ENCODE measurements at places on chromosomes 5 and 9.

DNA sequence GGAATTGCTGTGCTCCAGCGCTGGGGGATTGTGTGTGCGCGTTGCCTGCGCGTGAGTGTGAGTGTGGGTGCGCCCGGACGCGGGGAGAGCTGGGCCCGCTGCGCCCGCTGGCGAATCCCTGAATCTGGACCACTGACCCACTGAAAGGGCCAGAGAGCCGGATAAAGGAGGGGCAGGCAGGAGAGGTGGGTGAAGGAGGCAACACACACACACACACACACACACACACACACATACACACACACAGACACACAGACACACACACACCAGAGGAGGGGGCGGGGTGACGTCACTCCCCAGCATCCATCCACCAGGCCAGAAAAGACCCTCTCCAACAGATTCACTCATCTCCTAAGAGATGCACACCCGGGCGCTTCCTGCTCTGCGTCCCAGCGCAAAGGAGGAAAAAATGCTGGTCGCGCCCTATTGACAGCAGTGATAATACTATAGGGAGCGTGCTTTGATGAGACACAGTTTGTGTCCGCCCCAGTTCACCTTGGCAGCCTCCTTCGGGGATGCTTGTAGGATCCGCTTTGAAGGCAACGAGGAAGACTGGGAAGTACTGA, 1059.1 kb upstream of the DMAC1 start:
- DNase-seq: no peak

DNA sequence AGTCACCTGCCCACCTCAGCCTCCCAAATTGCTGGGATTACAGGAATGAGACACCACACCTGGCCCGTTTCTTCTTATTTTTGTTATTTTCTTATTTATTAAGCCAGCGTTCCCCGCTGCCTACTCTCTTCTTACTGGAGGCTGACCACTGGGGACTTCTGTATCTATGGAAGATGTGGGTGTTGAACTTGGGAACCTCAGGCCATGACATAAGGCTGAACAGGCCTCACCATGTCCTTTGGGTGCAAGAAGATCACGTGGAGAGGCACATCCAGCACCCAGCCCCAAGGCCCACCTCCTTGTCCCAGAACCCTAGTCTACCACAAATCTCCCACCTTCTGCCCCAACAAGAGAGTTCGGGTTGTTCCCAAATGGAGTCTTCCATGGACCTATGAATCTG, 59.4 kb upstream of the NEK6 start:
- no peak for DNase-seq

GRCh38 chr9:613771-614347, 227.6 kb upstream of the DMRT1 start:
- peak; percentile 68 for DNase-seq

GRCh38 chr9:117044241-117044640, 357.1 kb downstream of the TRIM32 start:
- DNase-seq: no peak

GRCh38 chr9:130196643-130197042, 24.4 kb downstream of the NCS1 start:
- DNase-seq: no peak

DNA sequence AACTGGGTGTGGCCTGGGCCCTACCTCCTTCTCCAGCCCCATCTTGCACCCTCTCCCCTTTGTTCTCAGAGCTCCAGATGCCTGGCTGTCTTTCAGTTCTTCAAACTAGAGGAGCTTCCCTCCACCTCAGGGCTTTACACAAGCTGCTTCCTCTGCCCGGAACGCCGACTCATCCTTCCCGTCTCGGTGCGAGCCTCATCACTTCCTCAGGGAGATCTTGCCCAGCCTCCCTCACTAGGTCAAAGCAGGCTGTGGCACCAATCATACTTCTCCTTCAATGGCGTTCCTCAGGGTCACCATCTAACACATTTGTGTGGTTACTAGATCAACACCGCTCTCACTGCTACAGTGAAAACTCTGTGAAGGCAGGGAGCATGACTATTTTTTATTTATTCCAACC, 56.2 kb upstream of the ZSWIM6 start:
- peak; percentile 75 for DNase-seq

- DNase-seq: no peak
These were observed 127.7 kb downstream of the MAPKAP1 start for GRCh38 chr9:125579030-125579932.

DNA sequence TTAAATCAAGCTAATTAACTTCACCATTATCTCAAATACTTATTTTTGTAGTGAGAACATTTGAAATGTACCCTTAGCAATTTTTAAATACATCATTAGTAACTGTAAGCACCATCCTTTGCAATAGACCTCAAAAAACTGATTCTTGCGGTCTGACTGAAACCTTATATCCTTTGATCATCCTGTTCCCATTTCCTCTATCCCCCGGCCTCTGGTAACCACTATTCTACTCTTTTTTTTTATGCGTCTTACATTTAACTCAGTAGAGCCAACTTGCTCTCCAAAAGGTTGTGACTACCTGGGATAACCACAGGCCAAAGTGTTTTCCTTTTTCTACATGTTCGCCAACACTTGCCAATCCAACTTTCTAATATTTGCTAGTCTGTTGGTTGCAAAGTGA, 106.1 kb downstream of the IRX1 start:
- no peak for DNase-seq

DNA sequence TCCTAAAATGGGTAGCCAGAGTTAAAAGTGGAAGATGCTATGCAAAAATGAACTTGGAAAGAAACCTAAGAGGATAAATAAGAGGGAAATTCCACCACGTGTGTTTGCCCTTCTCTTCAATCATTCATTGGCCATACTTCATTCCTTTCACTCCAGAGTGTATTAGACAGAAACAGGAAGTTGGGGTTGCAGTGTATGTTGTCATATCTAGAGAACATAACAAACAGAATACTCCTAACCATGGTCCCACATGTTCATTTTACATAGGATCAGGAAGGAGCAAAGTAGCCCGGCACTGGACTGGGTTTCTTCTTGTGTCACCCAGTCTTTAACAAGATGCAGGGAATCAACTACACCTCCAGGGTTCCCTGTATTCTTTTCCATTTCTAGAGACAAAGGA, 7.6 kb upstream of the GPBP1 start:
- no peak for DNase-seq

DNA sequence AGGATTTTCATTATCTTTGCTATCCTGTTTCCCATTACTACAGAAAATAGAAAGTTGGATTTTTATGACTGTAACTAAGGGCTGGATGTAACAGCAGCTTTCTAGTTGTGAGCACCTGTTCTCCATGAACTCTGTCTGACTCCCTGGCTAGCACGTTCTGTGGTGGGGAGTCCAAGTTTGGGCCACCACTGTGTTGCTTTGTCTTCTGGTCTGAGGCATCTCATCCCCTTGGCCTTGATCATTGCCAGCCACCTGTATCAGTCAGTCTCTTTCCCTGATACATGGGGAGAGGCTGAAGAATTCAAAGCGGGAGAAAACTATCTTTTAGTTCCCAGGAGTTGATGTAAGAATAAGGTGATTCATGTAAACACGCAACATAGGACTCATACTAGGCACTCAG, 33.4 kb downstream of the WDR70 start:
- no peak for DNase-seq

DNA sequence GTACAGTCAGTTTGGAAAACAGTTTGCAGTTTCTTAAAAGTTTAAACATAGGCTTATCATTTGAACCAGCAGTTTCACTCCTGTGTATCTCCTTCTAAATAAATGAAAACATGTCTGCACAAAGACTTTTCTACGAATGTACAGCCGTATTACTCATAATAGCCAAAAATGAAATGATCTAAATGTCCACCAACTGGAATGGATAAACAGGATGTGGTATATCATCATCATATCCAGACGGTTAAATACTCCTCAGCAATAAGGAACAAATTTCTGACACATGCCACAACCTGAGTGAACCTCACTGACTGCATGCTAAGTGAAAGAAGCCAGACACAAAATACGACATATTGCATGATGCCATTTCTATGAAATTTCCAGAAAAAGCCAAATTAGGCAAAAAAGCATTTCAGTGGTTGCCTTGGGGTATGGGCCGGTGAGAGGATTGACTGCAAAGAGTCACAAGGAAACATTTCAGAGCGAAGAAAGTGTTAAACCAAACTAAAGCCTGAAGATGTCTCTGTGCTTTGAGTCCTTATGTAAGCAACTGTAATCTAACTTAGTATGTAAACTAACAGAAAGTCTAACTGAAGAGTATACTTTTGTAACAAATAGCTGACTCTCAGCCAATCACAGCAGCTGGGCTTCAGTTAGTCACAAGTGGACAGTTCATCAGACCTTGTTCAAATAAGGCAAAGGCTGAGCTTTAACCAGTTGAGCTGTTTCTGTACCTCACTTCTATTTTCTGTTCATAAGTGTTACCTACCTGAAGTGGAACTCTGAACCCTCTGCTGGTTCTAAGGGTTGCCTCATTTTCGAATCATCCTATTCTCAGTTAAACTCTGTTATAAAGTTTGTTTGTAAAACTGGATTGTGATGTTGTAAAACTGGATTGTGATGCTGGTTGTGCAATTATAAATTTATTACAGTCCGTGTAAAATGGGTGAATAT, 65.2 kb downstream of the TRIO start:
- DNase-seq: no peak

DNA sequence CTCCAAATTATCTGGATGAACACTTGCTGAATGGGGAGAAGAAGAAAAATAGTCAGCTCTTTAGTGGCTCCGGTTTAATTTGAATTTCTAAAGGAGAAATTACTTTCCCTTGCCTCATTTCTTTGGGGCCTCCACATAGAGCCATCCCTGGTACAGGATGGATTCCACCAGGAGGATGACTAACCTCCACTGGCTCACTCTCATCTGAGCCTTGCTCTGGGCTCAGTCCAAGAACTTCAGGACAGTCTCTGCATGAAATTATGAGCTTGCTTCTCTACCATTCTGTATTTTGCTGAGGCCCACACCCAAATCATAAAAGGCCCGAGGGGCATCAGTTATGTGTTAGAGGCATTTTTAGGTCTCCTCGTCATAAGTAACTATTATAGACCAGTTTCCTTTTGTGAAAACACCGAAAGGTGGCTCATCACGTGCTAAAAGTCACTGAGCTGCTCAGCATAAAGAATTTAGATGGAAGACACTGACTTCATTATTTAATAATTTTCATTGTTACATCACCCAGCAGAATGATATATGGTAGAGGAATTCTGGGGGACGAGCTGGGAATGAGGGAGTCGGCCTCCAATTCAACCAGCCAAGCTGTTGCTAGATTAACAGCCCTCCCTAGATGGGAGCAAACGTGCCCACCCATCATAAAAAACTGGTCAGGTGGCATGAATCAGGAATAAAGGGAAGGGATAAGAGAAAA, 222.1 kb downstream of the TARS1 start:
- DNase-seq: no peak

- DNase-seq: no peak
These were observed 34.4 kb downstream of the INSYN2B start for GRCh38 chr5:169945831-169946261.
